ENCODE measurements at places on chromosomes 4 and X.
A peak's percentile ranks its signal among the peaks of the same experiment; 100 is the strongest.

DNA sequence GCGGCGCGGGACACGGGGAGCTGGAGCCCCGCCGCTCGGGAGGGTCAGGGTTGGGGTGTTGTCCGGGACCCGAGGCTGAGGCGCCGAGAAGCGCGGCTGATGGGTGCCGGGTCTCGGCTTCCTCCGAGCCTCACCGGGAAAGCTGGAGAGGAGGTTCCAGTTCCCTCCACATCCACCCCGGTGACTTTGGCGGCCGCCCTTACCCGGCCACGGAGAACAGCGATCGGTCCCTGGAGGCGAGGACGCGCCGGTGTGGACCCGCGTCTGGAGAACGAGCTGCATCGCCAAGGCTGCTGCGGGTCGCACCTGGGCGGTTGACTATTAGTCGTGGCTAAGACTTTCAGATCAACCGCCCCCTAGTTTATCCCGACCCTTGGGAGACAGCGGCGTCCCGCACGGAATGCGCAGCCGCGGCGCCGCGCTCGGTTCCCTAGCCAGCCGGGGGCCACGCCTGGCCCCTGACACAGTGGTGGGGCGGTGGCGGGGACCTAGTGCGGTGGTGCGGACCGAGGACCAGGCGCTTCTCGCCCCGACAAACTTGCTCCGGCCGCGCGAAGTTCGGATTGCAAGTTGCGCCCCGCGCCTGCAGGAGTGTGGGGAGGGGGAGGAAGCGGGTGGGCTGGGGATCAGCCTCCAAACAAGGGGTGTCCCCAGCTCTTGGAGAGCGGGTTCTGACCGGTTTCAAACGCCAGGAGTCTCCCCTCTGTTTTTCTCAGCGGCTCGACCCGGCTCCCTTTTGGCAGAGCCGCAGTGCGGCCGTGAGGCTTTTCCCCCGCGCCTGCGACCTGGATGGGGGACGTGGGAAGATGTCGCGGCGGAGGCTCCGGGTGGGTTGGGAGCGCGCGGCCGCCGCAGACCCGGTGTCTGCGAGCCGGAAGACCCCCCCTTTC, 568 bp downstream of the FHDC1 start:
- DNase-seq, result peak; percentile 19

GRCh38 chr4:182531555-182532162, 288.5 kb downstream of the TENM3 start:
- peak; percentile 67 for DNase-seq

- peak; percentile 50 for DNase-seq
Observed at GRCh38 chrX:107675823-107676555, 47.7 kb downstream of the PRPS1 start.

- peak; percentile 4 for DNase-seq
Observed at GRCh38 chr4:34178476-34178875, 2065.8 kb downstream of the ARAP2 start.

DNA sequence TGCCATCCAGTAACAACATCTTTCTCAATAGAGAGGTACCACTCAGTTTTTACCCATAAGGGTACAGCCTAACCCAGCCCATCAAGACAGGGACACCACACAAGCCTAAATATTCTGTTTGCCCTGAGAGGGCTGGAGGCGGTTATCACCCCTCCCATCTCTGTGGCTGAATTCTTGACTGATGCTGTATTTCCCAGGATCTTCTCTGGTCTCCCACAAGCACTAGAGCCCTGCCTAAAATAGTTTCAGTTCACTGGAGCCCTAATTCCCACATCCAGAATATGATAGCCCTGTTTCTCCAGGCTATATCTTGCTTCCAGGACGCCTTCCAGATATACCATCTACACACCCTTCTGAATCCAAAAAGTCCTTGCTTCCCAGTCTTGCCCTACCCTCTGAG, 91.6 kb upstream of the NMU start:
- no peak for DNase-seq

DNA sequence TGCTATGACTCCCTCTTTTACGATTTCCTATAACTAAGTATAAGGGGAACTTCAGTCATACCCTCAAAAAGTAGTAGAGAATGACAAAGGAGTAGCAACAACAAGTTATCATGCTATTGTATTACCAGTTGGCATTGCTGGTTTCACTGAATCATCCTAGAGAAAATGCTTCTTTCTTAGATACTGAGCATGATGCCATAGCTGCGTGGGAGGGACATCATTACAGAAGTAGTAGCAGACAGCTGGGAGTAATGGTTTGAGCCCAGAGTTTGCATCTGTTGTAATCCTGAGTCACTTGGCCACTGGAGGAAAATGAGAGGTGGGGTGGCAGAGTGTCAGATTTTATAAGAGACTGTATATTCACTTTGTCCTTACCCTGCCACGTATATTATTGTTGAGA, 38.6 kb downstream of the MTMR1 start:
- peak; percentile 94 for DNase-seq

- peak; percentile 96 for DNase-seq
Observed at GRCh38 chr4:168737806-168738172, 240.9 kb downstream of the PALLD start.

DNA sequence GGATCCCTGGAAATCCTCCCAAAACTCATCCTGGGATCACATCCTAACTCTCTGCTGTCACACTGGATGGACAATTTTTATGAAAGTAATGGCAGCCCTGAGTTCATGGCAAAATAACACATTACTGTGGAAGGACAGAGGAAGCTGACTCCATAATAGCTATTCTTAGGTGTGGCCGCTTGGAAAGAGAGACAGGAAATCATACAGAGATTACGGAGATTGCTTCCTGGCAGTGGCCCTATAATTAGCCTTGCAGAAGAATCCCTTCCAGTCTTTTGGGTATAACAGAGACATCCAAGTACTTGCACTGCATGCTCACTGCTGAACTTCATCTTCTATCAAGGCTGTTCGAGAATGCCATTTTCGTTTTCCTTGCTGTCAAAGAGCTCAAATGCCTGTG, 133.1 kb upstream of the VCX start:
- DNase-seq, result no peak

DNA sequence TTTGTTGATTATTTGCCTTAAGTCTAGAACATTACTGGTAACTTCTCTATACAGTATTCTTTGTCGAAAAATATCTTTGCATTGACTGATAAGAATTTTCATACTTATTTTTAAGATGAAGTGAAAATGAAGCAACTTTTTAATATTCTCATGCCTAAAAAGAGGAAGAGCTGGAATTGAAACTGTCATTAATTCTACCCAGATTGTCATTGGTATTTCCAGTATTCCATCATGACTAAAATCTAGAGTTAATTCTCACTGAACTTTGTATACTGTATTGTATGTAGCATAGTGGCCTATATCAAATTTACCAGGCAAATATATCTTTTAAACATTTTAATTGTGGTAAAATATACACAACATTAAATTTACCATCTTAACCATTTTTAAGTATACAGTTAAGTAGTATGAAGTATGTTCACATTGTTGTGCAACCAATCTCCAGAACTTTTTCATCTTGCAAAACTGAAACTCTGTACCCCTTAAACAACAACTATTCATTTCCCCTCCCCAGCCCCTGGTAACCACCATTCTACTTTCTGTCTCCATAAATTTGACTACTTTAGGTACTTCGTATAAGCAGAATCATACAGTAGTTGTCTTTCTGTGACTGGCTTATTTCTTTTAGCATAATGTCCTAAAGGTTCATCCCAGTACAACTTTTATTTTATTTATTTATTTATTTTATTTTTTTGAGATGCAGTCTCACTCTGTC, 24.3 kb upstream of the ZNF41 start:
- DNase-seq, result no peak

DNA sequence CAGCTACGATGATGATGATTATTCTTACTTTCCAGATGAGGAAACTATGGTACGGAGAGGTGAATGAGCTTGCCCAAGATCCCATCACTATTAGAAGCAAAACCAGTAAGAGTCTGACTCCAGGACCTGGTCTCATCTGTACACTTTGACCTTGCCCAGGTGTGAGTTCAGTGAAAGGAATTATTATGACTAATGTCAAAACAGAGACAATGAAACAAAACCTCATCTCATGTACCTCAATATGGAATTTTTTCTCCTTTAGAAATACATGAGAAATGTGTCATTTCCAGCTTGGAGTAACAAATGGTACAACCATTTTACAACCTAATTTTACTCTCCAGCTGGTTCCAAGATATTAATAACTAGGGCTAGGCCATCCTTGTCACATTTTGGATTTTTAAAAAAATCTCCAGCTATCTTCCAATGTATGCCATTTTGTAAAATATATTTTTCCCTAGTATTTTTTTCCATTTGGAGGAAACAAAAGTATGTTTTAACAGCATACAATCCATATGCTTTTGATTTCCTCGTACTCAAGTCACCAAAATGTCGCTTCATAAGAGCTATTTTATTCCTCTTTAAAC, 213.8 kb downstream of the PTTG2 start:
- DNase-seq, result no peak

- DNase-seq, result no peak
Observed at GRCh38 chr4:37922328-37922727, 31.4 kb downstream of the TBC1D1 start.

- no peak for DNase-seq
Observed at GRCh38 chr4:143352720-143353119, 16.0 kb downstream of the GAB1 start.

DNA sequence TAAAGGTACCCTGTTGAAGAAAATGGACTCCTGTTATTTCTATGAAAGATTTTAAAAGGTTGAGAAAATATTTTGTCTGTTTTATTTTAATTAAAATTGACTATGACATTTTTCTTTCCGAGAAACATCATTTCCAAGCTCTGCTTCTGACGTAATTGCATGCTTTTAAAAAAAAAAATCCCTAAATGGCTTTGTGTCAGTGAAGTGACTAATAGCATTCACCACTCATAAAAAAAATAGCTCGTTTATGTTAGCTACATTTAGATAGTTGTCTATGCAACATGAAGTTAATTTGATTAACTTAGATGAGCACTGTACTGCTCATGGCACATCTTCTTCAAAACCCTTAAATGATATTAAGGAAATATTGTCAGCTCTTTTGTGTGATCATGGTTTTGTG, 105.1 kb upstream of the KLHL13 start:
- DNase-seq, result no peak

GRCh38 chrX:133645977-133646718, 230.9 kb upstream of the GPC4 start:
- DNase-seq, result peak; percentile 78

- DNase-seq, result no peak
Observed at GRCh38 chr4:33349376-33349775, 2629.2 kb downstream of the PCDH7 start.

DNA sequence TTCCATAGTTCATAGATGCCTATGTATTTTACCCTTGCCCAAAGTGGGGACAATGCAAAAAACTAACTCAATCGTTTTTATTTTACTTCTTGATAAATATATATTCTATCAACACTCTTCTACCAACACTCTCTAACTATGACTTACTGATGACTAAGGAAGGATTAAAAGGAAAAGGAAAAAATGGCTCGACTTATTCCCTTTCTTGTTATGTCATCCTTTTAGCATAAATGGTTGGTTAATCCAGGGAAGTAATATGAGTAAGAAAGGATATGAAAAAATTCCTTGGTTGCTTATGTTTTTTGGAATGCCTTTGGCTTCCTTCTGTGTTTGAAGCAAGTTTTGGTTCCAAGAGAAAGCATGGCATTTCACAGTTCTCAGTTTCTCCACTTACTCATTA, 1087.1 kb downstream of the C4orf33 start:
- DNase-seq, result no peak

DNA sequence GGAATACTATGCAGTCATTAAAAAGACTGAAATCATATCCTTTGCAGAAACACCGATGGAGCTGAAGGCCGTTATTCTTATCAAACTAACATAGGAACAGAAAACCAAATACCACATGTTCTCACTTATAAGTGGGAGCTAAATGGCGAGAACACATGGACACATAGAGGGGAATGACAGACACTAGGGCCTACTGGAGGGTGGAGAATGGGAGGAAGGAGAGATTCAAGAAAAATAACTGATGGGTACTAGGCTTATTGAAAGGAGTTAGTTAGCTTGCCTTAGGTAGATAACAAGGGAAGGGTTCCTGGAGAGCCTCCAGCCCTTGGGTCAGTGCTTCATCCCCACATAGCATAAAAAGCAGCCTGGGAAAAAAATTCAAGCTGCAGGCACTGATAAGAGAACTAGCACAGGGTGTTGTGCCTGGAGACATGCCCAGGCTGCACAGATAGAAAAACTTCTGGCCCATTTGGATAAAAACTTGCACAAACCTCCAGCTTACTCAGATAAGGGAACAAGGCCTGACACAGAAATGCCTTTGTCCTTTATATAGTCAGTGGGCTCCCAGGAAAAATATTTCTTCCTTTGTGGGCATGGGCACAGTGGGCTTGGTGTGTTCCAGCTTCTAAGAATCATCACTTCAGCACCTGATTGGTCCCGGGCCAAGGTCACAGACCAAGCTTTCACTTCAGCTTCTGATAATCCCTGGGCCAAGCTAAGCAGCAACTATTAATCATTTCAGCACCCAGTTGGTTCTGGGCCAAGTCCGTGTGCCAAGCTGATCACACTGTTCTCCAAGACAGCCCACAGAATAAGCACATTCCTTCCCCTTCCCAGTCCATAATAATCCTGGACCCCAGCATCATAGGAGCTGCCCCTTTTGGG, 23.1 kb upstream of the PWWP3B start:
- DNase-seq, result no peak

- peak; percentile 64 for DNase-seq
Observed at GRCh38 chrX:85963736-85964135, 83.6 kb downstream of the CHM start.

GRCh38 chr4:87077914-87078585, 142.4 kb downstream of the KLHL8 start:
- no peak for DNase-seq

- DNase-seq, result no peak
Observed at GRCh38 chrX:49162620-49163019, at the start of gene MAGIX. Gene MAGIX (plus strand): TSS chrX:49162758. CDS start chrX:49162890, 132 bp downstream.

GRCh38 chr4:147928400-147928799, 196.5 kb downstream of the ARHGAP10 start:
- no peak for DNase-seq

DNA sequence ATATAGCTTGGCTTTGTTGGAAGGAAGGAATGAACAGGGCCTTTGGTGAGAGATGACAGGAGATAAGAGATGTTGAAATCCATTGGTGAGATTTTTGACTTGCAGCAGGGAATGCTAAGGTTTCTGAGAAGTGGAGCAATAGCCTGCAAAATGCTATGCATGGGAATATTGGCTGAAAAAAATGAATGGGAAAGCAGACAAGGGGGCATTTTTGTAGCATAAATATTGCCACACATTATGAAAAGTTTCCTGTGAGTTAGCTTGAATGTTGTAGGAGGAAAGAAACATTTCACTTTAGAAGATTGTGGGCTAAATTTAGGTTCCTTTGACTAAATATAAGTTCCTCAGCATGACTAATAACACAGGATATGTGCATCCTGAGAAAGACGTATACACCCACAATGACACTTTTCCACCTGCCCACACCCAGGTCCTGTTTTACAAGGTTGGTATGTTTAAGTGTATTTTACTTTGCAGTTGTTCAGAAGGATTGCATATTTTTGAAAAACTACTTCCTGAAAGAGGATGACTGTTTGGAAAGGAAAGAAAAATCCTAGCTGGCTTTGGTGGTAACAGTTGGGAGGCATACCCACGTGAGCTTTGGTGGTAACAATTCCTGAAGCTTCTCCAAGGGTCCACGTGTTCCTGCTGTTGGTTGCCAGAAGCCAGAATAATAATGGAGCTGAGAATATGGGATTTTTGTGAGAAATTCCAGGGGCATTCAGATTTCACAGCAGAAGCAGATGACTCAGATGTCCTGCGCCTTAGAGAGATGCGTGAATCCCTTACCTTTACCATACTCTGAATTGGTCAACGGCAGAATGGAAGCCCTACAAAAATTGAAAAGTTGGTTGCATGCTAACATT, 28.5 kb downstream of the PHEX start:
- peak; percentile 31 for DNase-seq

- DNase-seq, result no peak
Observed at GRCh38 chr4:23242962-23243361, 550.2 kb downstream of the GBA3 start.
